ENCODE measurements at places on chromosomes 6 and 20.
A peak's percentile ranks its signal among the peaks of the same experiment; 100 is the strongest.

GRCh38 chr6:107321793-107322192, 137.6 kb downstream of the PDSS2 start:
- DNase-seq: no peak

DNA sequence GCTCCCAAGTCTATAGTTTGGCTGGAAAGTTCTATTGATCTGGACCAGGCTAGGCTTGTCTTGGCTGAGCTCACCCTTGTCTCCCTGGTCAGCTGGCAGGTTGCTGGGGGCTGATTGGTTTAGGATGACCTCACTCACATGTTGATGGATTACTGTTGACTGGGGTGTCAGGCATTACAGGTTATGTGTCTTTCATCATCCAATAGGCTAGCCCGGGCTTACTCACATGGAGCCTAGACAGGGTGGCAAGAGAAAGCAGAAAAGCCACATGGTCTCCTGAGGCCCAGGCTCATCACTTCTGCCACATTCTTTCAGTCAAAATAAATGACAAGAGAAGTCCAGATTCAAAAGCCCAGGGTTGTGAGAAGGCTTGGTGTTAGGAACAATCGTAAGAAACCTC, 103.5 kb downstream of the BFSP1 start:
- DNase-seq: no peak

GRCh38 chr6:25411316-25411950, 132.3 kb downstream of the CARMIL1 start:
- DNase-seq: no peak

- no peak for DNase-seq
These were observed 1.9 kb downstream of the RRBP1 start for GRCh38 chr20:17679941-17680835.

- no peak for DNase-seq
These were observed 599.8 kb downstream of the COL12A1 start for GRCh38 chr6:74605922-74606581.

DNA sequence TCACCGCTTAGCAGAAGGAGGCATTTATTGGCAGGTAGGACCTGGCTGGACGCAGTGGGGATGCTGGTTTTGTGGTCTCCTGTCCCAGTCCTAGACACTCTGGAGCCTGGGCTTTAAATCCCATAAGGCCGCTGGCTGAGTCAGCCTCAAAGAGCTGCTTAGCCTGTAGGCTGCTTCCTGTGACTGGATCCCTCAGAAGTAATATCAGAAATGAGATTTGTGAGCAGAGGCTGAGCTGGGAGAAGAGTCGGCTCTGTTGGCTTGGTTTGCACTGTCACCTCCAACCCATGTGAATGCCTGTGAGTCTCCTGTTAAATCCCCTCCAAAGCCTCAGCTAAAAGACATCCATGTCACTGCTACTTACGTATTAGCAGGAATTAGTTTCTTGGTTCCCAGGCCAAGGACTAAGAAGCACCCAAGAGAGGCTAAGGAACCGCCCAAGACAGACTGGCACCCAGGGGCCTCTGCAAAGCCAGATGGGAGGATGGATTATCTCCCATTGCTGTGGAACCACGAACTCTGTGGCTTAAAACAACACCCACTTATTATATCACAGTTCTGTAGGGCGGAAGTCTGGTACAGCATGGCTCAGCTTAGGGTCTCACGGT, 289.4 kb downstream of the CDC5L start:
- DNase-seq: no peak

DNA sequence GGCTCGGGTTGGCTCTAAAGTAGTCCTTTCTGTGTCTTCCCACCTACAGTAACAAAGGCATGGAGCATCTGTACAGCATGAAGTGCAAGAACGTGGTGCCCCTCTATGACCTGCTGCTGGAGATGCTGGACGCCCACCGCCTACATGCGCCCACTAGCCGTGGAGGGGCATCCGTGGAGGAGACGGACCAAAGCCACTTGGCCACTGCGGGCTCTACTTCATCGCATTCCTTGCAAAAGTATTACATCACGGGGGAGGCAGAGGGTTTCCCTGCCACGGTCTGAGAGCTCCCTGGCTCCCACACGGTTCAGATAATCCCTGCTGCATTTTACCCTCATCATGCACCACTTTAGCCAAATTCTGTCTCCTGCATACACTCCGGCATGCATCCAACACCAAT, 291.2 kb downstream of the ESR1 start:
- DNase-seq: no peak

- DNase-seq: no peak
These were observed 63.0 kb upstream of the TOP1 start for GRCh38 chr20:40965671-40966070.

DNA sequence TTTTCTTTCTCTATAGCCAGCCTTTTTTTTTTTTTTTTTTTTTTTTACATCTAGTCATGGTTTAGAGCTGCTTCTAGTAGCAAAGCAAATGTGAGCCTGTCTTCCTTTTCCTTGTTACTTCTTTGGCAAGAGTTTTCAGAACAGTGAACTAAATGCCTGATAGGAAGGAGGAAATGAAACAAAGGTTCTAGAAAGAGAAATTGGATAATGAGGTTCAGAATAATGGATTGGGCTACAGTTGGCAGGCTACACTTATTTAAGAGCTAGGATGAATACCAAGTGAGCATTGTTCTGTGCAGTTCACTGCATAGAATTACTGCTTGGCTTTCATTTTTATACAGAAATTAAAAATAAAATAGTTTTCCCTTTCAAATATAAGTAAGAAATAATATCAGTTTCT, 78.6 kb downstream of the HIVEP1 start:
- DNase-seq: no peak

DNA sequence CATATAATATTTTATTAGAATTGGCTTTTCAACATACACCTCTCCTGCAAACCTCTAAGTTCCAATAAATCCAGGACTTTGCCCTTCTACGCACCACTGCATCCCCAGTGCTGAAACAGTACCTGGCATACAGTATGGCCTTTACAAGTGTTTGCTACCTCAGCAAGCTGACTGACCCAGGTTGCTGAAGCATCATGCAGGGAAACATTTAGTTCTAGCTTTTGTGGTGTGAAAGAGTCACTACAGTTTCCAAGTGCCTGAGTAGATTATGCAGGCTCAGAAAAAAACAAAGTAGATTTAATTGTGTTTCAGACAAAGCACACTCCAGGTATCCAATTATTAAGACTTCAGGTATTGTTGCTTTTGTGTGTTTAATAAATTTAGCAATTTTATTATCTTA, 614.2 kb upstream of the NRSN1 start:
- DNase-seq: no peak

DNA sequence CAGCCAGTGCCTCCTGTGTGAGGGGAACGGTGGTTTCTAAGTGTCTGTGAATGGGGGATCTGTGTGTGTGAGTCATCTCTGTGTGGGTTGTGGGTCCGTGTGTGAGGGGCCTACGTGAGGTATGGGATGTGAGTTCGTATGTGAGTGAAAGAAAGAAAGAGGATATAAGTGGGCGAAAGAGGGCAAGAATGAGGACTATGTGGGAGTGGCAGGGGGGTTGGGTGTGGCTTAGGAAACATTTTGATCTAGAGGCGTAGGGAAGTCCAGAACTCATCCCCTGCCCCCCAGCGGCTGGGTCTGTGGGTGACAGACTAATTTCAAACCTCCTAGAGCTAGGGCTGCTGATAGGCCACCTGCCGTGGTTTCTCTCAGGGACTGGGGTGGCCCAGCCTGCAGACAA, 35.5 kb downstream of the DHX35 start:
- no peak for DNase-seq

GRCh38 chr6:116461331-116461931, at the start of gene CALHM6:
CALHM6 (plus strand) TSS chr6:116461375; CDS start chr6:116461930, 555 bp downstream.
- DNase-seq: no peak

GRCh38 chr6:144094731-144095133, 641 bp downstream of the SF3B5 start:
- no peak for DNase-seq

DNA sequence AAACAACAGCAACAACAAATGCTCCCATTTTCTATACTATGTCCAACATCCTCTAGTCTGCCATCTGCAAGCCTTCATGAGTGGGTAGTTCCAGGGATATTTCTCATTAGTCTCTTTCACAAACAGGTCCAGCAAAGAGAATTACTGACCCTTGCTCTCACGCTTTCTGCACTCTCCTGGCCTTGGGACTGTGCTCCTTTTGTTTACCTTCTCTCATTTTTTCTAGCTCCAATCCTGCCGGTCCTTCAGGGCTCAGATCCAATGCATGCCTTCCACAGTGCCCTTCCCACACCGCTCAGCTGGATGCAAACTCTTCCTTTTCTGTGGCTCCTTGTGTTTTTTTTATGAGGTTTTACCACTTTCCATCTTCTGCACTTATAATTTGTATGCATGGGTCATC, 47.2 kb downstream of the ADTRP start:
- no peak for DNase-seq

GRCh38 chr6:83461438-83461837, 30.6 kb upstream of the ME1 start:
- DNase-seq: no peak

GRCh38 chr6:155378276-155378675, 64.0 kb upstream of the TFB1M start:
- DNase-seq: no peak

DNA sequence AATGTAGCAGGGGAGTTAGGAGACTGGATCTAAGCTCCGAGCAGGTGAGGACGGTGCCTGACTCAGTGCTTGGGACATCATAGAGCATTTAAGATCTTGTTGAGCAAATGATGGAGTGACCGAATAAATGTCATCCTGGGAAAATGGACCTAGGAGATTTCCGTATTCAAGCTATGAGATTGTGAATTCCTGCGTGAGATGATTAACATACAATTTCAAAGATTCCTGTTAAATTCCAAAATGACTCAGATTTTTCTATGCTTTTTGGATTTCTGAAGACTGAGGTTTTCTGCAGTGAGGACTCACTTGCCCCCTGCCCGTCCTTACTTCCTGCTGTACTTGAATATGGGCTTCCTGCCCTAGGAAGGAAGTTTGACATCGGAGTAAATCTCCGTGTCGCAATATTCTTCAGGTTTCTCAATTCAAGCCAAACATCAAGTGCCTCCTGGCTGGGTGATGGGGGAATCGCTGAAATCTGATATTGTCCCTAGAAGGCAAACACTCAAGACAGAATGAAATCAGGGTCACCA, 5.2 kb downstream of the SYTL3 start:
- no peak for DNase-seq

GRCh38 chr20:50727792-50728485, 3.4 kb upstream of the PARD6B start:
- DNase-seq: no peak

DNA sequence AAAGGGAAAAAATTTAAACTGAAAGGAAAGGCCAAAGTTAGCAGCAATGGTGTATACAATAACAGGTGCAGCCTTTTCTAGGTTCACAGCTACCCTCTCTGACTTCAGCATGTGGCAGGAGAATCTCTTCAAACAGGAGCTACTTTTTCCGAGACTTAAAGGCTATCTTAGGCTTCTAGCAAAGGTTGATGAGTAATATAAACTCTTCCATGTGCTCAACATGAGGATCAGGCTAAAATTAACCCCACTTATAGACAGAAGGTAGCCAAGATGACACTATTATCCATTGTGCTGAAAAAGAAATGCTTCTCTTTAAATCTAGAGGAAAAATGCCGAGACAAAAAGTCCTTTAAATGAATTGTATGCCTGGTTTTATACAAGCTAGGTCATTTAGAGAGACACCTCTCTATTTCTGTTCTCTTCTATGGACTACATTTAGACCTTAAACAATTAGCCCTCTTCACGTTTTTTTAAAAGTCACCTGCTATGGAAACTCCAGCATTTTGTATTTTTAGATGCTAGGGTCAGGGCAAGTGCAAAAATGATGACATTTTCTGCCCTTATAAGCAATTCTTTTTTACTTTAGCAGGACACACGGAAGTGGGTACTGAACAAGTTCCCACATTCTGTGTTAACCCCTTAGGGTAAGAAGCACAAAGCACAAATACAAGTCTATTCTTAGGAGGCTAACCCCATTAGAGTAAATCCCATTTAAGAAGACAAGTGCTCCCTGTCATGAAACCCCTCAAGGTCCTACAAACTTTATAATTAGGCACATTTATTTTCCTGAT, 216.8 kb upstream of the CITED2 start:
- DNase-seq: no peak

- DNase-seq: no peak
These were observed 30.3 kb upstream of the OCSTAMP start for GRCh38 chr20:46580613-46581205.

GRCh38 chr20:34585019-34585418, 26.5 kb downstream of the MAP1LC3A start:
- no peak for DNase-seq

- DNase-seq: no peak
These were observed 23.7 kb downstream of the SNRPB start for GRCh38 chr20:2446845-2447244.

DNA sequence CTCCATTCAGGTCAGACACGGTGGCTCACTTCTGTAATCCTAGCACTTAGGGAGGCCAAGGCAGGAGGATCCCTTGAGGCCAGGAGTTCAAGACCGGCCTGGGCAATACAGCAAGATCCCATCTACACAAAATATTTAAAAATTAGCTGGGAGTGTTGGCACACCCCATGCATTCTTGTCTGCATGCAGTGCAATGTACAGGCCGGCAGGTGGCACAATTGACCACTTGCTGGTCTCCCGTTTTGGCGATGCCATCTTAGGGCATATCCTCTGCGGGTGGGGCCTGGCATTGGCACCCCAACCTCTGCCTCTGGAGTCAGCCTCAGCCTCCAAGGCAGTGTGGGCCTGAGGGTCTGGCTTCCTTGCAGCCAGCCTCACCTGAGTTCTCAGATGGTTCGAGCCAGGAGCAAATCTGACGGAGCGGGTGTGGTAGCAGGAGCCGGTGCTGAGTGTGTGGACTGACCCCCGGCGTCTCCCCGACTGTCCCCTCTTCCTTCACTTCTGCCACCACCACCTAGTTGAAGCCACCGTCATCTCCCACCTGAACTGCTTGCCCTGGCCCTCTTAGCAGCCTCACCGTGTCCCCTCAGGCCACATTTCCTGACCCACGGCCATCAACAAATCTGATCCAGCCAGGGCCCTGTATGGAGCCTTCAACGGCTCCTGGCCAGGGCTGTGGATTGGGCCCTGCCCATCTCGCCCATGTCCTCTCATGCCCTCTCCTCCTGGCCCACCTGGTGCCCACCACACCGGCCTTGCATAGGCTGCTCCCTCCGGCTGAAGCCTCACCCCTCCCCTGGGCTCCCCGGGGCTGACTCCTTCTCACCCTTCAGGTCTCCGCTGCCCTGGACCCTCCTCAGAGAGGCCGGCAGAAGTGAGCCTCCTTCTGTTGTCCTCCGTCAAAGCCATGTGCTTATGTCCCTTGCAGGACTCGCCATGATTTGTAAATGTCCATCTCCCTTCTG, 44.0 kb downstream of the EFCAB8 start:
- DNase-seq: peak; percentile 52
